RWPE1 (cell line): ENCODE measurements at places on chromosomes 2 and 18.
A peak's percentile ranks its signal among the peaks of the same experiment; 100 is the strongest.

DNA sequence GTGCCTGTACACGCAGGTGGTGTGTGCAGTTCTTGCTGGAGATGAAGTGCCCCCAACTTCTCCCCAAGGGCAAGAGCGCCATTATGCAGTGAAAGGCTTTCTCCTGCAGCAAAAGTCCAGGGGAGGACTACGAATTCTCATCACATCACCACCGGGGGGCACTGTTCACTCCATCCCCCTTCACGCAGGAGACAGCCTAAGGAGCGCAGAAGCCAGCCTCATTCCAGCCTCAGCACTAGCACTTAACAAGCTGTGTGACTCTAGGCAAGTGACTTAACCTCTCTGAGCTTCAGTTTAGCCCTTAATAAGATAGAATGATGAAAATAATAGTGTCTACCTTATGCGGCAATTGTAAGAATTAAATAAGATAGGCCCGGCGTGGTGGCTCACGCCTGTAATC is 32.3 kb downstream of the DNMT3A start:
- no peak for DNase-seq

GRCh38 chr2:171814883-171815282 is 79.2 kb downstream of the SLC25A12 start:
- DNase-seq, result no peak

DNA sequence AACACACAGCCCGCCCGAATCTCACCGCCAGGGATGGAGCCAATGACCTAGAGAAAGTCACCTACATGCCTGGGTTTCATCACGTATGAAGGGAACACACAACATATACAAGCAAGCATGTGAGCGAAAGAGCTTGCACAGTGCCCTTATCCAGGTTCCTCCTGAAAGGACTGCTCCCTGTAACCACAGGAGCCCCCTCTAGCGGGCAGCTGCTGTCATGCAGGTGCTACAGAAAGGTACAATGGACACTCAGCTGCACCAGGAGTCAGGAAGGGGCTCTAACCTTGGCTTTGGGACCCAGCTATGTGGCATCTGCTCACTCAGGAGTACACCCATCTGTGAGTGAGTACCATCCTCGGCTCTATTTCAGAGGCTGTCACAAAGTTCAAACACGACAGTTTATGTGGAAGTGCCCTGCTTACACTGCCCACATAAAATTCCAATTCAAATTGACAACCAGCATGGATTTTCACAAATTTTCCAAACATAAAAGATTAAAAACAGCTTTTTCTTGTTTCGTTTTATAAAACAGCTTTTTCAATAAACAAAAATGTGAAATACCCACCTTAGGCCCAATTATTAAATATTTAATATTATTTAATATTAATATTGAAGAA is 3.5 kb downstream of the NDUFA10 start:
- DNase-seq, result peak; percentile 67

DNA sequence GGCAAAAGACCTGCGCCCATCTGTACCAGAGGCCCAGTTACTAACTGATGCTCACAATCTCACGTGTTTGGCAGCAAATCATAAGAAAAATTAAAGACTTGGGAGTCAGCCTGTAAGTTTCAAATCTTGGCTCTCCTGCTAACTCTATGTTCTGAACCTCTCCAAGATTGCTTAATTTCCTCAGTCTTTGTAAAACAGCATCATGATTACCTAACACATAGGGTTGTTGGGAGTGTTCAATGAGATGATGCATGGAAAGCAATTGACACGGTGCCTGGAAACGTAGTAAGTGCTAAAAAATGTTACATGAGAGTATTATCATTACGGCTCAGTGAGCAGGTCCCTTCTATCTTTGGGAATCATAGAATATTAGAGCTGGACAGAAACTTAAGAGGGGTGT is 497.6 kb upstream of the TCF4 start:
- no peak for DNase-seq

DNA sequence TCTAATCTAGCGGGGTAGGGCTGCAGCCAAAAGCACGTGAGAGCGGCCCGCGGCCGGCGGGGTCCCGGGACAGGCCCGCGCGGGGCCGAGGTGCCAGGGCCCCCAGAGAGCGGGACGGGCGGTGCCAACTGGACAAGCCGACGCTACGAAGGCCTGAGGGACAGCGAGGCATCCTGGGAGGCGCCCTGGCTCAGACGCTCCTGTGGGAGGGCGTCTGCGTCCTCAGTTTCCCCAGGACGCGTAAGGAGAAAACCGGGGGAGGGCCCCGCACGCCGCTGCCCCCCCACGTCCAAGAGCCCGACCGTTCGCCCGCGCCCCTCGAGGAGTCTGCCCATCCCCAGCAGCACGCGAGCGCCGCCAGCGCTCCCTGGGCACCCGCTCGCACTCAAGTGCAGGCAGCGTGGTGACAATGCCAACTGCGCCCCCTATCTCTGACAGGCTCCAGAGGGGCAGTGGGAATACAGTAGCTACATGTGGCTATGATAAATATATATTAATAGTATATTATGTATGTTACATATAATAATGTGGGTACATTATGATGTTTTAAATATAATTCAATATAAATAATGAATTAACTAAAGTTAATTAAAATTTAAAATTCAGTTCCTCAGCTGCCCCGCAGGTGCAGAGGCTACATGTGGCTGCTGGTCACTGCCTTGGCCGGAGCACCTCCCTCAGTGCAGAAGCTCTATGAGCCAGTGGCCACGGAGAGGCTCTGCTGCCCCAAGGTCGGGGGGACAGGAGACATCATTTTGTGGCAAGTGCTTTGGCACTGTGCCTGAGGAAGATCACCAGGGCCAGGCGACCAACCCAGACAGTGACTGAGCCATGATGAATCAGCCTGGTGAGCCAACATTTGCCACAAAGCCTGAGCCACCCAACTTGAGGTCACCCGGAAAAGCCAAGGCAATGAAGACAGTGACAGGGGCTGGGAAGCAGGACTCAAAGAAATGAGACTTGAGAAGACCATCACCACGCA is 5.5 kb upstream of the SFT2D3 start:
- DNase-seq, result no peak

DNA sequence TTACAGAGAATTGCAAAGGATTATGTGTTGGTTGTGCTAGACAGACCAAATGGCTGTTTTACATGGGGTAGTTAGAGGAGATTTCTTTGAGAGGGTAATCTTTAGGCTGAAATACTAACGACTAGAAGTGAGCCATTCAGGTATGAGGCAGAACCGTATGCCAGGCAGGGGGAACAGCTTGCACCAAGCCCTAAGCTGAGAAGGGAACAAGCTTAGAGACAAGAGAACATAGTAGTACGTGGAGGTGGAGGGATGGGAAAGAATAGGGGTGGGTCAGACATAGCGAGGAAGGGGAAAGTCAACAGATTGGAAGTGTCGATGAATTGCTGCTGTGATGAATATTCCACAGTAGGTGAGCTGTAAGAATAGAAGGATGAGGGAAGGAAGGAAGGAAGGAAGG is 20.0 kb upstream of the CRIM1 start:
- no peak for DNase-seq

DNA sequence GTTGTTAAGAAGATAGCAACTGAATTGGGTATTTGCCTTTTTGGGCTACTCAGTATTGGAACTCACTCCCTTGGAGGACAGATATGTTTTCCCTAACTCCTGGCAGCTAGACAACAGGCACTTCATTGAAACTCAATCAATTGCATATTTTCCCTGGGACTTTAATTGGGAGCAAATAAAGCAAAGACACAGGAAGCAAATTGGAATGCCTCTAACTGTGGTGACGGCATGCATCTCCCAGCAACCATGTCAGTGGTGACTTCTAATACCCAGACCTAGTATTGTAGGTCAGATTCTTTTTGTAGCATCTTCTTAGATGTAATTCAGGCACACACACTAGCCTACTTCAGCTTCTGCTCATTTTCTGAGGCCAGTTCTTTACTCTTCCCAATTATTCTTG is 164.2 kb upstream of the SETBP1 start:
- no peak for DNase-seq

GRCh38 chr18:12841070-12841469 is 43.0 kb downstream of the PTPN2 start:
- no peak for DNase-seq

GRCh38 chr2:156429211-156429610 is 7.0 kb upstream of the GPD2 start:
- DNase-seq, result no peak
